HTR-8/SVneo (cell line): ENCODE measurements at places on chromosomes 16 and 17.

GRCh38 chr17:40485851-40486521 is 15.4 kb downstream of the TNS4 start:
- peak; percentile 98 for DNase-seq

GRCh38 chr16:85610446-85611193 is 2.5 kb upstream of the GSE1 start:
- DNase-seq: peak; percentile 93

DNA sequence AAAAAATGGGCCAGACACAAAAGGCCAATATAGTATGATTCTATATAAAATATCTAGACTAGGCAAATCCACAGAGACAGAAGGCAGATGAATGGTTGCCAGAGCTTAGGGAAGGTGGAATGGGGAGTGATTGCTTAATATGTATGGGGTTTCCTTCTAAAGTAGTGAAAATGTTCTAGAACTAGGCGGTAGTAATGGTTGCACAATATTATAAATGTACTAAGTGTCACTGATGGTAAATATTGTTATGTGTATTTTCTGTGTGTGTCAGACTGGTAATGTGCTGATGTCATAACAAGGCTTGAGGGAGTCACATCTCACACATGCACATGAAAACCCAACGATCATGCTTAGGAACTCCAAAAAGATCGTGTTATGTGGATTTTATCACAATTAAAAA is 106.9 kb upstream of the SIAH1 start:
- no peak for DNase-seq

GRCh38 chr17:59845595-59846393 is 46.9 kb downstream of the TUBD1 start:
- no peak for DNase-seq

DNA sequence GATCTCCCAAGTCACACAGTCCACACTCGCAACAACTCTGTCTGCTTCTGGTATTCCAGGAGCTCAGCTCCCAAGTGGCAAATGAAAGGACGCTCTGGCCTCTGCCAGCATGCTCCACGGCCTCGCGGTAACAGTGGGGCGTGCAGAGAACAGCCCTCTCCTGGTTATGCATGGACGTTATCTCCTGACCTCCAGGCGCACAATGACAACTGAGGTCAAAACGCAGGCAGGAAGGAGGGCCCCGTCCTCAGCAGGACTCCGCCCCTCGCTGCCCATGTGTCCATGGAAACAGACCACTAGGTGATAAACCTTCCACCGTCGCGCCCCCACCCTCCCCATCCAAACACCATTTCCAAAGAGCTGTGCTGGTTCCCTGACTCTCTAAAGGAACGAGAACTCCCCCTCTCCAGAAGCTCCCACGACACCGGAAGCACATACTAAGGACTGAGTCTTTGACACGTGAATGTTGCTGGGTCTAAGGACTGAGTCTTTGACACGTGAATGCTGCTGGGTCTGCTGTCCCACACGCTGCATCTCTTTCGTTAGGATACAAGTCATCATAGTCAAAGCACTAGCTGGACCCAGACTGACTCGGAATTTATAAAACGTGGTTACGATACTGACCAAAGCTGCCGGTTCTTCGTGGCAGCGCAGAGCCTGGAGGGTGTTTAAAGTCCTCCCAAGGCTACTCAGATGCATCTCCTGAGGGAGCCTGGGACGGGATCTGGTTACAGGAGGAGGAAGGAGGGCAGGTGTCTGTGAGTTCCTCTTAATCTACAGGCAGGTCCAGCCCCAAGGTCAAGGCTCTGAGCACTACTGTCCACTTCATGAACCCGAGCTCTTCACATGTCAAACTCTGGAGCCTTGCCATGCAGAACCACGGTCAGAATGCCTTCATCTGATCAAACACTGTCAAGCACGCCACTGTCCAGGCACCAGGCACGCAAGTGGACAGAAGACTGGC is 43.9 kb downstream of the KLHDC4 start:
- no peak for DNase-seq

DNA sequence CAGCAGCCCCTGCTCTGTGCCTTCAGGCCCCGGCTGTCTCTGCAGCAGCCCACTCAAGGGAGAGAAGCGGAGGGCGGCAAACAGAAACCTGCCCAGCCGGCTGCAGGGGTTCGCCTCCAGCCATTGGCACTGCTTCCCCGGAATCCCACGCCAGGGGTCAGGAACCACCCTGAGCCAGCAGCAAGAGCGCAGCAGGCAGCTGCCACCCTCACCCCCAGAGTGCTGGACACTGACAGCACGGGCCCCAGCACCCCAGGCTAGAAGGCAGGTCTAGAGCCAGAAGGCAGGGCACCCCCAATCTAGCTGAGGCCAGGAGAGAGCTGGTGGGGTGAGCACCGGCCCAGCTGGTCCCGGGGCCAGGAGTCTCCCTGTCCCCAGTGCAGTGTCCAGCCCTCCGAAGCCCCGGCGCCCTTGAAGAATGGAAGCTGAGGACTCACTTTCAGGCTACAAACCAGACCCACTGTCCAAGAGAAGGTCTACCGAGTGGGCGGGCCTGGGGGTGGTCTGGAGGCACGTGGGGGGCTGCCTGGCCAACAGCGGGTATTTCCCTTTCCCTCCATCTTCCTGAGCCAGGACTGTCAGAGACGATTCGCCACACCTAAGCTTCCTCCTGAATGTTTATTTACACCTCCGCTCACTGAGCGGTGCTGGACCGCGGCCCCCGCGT is 8.4 kb downstream of the UBALD2 start:
- DNase-seq: no peak

- DNase-seq: peak; percentile 61
These were observed 6.6 kb downstream of the NHERF2 start for GRCh38 chr16:2033057-2033908.

- DNase-seq: no peak
These were observed 51.8 kb upstream of the GPRC5B start for GRCh38 chr16:19936441-19936840.

DNA sequence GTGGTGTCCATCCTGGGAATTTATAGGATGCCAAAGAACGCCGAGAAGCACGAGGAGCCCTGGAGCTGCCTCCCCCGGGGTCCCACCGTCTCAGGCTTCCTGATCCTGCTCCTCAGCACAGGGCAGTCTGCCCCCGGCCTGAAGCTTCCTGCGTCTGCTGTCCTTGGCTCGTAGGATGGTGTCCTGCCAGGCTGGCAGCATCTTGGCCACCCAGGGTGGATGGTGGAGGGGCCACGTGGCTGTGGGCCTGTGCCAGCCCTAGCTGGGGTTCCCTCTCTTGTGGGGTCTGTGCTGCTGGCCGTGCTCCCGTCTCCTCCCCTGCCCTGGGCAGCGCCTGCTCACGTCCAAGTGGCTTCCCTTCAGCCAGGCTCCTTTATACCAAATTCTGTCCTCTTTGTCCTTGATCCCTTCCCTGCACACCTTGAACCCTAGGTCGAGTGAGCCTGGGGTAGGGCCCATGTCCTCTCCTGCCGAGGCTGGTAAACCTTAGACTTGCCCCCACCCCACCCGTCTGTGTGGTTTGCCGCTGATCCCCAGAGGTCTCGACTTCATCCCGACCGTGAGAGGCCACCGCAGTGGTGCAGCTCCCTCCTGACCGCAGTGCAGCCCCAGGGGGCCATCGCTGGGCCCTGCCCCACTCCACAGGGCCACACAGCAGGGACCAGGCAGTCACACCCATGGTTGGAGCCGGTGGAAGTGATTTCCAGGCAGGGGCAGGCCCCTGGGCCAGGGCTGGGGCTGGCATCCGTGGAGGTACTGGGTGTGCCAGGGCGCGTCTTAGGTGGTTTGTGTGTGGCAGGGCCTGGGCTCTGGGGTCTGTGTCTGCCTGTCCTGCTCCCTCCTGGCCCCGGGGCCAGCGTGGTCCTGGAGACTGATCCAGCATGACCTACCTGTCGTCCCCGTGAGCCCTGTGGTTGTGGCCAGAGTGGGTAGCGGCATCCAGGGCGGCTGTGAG is 46.5 kb downstream of the BAIAP2 start:
- no peak for DNase-seq

DNA sequence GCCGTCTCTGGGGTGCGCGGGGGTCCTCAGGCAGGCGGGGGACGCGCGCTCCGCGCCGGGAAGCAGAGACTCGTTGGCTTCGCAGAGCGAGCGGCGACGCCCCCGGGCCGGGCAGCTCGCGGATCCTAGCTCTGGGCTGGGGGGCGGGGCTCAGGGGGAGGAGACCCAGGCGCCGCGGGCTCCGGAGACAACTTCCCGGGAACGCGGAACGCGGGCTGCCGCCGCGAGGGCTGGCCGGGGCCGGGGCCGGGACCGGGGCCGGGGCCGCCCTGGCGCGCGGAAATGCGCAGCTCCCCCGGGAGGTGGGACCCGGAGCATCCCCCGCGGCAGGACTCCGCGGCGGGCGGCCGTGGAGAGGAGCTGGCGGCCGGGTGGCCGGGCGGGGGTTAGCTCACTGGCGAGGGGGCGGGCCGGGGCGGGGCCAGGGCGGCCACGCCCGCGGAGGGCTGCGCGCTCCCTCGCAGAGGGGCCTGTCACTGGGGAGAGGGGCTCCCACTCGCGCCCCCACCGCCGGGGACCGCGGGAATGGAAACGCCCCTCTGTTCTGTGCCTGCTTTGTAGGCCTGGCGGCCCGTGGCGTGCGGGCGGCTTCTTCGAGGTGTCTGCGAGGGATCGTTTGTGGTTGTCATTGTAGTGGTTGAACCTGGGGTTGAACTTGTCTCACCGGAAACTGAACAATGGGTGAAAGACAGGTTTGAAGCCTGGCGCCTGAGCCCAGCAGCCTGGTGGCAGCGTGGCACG is at the start of gene GAS7:
Gene GAS7 (minus strand): TSS at position 98 of the 741 bp plus-strand sequence.
- DNase-seq: peak; percentile 68

DNA sequence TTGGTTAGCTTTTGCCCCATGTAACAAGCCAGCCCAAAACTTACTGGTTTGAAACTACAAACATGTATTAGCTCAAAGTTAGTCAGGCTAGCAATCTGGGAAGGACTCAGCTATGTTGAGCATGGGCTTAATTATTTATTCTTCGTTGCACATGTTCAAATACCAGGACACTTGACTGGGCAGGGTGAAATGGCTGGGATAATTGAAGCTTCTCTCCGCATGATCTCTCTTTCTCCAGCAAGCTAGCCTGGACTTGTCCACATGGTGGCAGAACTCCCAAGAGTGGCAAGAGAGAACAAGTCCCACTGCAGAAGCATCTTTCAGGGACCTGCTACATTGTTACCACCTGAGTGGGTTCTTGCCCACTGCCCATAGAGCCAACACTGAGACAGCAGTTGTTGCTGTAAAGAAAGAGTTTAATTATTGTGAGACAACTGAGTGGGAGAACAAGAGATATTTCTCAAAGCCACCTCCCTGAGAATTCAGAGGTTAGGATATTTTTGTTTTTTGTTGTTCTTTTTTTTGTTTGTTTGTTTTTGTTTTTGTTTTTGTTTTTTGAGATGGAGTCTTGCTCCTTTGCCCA is 16.8 kb upstream of the ATF7IP2 start:
- no peak for DNase-seq

DNA sequence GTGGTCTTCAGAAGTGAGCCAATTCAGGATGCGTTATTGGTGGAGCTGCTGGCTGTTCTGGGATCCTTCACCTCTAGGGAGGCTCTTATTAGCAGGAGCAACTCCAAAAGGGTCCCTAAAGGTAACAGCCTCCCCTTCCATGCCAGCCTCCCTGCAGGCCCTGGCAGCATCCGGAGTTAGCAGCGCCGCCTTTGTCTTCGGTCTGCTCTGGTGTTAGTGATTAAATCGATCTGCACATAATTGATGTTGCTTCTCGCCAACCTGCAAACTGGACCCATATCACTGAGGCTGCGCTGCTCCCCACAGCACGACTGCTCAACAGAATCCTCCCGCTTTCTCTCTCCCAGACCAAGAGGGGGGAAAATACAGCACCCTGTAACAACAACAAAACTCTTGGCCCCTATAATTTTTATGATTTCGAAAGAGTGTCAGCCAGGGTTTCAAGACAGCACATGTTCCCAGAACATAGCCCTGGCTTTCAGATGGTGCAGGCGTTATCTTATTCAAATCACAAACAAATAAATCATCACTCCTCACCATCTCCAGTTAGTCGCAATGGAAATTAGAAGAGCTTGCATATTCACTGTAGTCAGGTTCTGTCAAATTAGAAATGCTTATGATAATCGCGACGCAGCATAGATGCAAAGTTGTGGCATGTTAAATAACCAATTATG is 76.0 kb downstream of the IRX3 start:
- DNase-seq: no peak

- DNase-seq: no peak
These were observed 509.6 kb downstream of the CDH13 start for GRCh38 chr16:83136419-83136818.
